ENCODE measurements at places on chromosomes 2 and 18.

DNA sequence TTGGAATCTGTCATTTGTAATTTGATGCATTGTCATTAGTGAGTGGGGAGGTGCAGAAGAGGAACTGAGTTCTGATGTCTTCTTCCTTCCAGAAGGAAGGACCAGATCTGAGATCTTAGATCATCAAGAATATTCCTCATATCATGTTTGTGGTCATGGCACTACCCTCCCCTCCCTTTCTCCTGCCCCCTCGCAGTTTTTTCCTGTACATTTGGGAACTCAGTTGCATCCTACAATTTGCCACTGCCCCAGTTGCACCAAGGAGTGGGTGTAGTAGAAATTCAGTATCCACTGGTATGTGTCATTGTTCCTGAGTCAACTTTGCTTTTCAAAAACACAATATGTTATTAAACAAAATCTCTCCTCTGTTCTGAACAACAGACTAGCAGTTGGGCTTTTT lies 26.6 kb upstream of the ACVR1 start:
- DNase-seq, result no peak

GRCh38 chr2:20578895-20579825 lies 71.7 kb downstream of the HS1BP3 start:
- no peak for DNase-seq

DNA sequence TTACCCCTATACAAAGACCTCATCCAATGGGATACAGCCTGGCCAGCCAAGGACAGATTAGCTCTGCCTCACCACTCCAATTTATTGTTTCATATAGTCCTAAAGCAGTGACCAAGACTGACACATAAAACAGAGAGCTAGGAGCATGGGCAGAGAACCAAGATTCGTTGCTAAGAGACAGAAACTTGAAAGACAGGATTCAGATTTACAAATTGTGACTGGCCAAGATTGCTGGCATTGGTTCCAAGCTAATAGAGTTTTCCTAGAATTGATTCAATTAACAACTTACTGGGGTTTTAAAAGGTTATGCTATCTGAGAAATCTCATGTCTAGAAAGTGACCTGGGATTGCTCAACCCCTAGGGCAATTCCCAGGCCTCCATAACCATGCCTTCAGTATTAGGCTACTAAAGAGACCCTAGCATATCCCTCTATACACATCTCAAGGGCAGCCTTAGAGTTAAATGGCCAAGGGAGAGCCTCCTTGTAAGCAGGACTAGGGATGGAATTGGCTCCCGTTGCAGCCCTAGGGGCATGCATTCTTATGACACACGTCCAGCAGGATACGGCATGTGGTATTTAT lies 75.6 kb downstream of the ICOS start:
- no peak for DNase-seq

DNA sequence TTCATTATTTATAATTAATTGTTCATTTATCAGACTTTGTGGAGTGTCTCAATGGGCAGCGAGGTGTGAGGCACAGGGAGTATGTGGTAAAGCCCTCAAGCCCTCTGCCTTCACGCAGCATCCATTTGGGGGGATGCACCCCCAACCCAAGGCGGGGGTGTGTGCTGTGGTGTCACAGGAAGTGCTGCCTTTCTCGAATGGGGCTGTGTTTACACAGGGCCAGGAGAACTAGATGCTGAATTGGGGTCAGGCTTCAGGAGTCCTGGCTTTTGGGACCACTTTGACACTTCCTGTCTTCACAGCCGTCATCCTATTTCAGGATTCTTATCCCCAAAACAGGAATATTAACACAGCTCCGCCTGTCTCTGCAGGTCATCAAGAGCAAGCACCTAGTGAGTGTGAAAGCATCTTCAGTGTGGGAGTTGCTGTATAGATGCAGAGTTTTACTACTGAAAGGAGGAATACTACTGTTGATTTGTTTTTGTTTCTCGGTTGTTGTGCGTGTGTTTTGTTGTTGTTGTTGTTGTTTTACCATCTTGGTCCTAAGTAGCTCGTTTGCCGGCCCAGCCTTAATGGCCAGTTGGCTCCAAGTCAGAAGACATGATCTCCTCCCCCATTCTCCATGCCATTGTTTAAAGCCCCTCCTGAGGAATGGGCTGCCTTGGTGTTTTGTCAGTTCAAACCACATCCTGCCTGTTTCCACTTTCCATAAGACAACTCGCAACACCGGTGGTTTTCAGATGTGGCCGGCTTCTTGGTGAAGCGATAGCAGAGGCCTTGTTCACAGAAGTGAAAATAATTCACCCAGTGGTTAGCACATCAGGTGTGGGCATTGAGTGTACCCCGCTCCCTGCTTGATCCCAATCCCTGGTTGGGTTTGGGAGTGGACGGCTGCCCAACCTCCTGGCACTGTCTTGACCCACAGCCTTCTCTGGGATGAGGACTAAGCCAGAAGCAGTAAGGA lies 221.3 kb downstream of the BCL2 start:
- no peak for DNase-seq

- DNase-seq, result no peak
Measured at GRCh38 chr2:144468823-144469595, 50.9 kb downstream of the ZEB2 start.

GRCh38 chr2:11856095-11856494 lies 109.7 kb downstream of the LPIN1 start:
- no peak for DNase-seq
